ENCODE measurements at places on chromosomes 4 and X.
A peak's percentile ranks its signal among the peaks of the same experiment; 100 is the strongest.

GRCh38 chr4:34178476-34178875 is 2065.8 kb downstream of the ARAP2 start:
- DNase-seq, result no peak

DNA sequence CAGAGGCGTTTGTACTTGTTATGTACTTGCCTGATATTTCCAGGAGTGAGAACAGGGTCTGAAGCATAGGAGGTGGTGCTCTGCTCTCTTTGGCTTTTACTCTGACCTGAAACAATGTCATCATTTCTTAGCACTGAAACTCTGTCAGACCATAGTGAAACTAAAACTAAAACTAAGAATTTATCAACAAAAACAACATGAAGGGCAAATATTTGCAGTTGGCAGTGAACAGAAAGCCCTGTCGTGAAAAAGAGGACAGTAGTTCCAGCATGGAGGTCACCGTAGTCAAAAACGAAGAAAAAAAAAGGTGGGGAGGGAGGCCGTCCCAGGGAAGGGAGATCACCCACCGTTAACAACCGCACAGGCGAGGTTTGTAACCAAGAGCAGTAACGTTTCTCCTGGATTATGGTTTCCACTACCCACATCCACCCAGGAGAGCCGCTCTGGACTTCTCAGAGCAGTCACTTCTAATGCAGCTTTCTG is 97.5 kb downstream of the ANK2 start:
- DNase-seq, result no peak

DNA sequence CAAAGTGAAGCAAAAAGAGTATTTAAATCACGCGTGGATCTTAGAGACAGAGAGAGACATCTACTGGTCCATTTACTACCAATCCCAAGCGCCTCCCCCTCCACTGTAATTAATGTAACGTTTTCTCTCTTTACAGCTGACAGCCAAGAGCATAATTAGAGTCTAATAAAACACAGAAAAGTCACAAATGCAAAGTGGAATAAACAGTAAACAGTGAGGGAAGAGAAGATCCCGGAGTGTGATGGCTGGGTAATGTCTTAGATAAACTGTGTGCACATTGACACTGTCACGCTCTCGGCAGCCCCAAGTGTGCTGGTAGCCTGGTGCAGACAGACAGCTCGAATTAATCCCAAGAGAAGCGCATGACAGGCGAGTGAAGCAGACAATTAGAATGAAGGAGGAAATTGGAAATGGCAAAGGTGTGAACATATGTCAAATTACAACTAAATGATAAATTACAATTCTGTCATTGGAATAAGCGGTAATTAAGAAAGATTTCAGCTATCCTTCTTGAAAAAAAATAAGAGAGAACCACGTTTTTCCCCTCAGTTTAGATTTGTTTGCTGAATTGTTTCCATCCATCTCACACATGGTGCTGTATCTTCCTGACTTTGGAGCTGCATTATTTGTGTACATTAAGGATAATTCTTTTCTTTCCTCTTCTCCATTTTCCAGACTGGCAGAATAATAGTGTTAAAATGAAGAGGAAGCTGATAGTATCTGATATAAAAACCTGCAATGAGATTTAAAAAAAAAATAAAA is 100.1 kb downstream of the CXXC4 start:
- DNase-seq, result no peak

- no peak for DNase-seq
Measured at GRCh38 chr4:139763205-139763604, 97.6 kb downstream of the MGST2 start.

GRCh38 chrX:39577985-39578869 is 519.5 kb downstream of the BCOR start:
- no peak for DNase-seq

GRCh38 chr4:40378619-40379018 is 43.5 kb downstream of the CHRNA9 start:
- DNase-seq, result no peak

GRCh38 chr4:59855630-59856352 is 1344.3 kb upstream of the ADGRL3 start:
- no peak for DNase-seq

DNA sequence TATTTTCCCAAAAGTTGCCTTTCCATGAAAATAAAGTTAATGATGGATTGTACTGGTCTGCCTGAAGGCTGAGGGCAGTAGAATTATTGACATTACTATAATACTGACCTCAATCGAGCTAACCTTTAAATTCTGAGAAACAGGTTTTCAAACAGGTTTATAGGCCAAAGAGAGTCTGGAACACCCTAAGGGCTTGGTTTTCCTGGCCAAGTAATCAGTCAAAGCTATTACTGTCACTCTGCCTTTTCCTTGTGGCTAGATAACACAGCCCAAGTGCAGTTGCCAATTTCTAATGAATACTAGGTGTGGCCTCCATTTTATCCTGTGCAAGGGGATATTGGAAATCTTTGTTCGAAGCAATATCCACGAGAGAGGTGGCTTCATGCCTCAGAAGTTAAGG is 75.2 kb downstream of the INTS12 start:
- no peak for DNase-seq

- no peak for DNase-seq
Measured at GRCh38 chr4:53307210-53307609, 58.7 kb downstream of the SCFD2 start.

DNA sequence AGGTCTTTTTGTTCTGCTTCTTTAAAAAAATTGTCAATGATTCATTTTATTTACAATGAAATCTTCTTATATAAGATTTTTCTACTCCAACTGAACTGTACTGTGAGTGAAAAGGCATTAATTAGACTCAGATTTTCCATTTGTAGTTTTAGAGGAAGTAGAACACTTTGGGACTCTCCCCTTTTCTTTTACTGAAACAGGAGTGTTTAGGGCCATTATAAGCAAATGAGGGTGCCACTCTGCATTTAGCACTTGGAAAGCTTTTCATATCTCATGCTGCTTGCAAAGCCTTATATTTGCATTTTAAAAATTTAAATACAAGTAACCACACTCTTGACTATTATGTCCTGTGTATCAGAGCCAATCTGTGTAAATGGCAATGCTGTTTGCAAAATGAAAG is 584.3 kb downstream of the KLHL13 start:
- no peak for DNase-seq

GRCh38 chrX:115269051-115269683 is 20.3 kb upstream of the LUZP4 start:
- DNase-seq, result no peak

DNA sequence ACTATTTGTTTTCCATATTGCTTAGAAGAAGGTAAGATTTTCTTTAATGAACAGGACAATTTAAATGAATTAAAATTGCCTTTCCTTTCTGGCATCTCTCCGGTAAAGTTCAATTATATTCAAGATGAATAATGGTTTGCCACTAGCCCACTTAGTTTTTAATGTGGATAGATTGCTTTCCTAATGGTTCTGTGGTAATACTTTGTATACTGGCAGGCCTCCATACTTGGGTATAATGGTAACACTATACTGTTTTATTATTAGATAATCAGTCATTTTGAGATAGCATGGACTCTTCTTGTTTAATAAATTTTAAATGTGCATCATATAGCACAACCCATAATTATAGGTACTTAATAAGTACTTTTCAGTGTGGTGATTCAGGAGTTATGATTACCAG is 89.5 kb downstream of the ELOVL6 start:
- no peak for DNase-seq

- DNase-seq, result no peak
Measured at GRCh38 chr4:56058555-56058954, 109.8 kb downstream of the CEP135 start.

DNA sequence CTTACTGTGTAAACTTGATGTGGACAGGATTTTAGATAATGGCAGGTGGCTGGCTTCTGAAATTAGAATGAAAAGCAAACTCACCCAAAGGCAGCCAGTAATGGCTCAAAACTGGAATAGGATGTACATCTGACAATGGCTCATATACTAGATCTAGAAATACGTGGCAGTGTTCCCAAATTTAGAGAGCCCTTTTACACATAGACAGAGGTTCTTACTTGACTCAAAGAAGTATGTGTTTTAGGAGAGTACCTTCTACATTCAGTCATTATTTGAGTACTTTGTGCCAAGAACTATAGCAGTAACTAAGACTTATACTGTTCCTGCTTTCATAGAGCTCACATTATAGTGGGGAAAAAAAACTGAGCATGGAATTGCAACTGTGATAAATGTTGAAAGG is 48.0 kb downstream of the UBE2K start:
- DNase-seq, result no peak

DNA sequence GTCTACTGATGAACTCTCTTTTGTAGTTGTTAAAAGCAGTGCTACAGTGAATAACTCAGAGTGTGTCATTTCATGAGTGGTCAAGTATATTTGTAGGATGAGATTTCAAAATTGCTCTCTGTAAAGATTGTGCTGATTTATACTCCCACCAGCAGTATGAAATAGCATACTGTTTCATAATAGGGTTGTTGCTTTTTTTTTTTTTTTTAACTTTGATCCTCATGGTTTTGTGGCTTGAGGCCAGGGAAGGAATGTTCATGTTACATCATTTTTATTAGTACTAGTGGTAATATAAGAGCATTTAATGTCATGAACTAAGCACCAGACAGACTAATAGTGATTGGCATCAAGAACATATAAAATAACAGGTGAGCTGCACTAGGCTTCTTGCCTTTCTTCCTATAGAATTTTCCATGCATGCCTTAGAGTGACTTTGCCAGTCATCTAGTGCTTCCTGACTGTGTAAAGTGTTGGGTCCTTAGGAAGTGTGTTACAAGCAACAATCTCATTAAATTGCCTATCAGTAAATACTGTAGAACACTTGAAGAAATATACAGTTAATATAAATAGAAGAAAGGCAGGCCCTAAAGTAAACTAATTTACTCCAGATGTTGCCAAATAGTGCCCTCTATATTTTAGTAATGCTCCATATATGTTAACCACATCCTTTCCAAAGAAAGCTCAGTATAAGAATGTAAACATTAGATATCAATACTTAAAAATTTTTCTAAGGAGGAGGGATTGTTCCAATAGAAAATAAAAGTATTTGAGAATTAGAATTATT is 38.6 kb upstream of the MSMO1 start:
- DNase-seq, result no peak

GRCh38 chrX:123871309-123871708 is 11.5 kb downstream of the XIAP start:
- no peak for DNase-seq

GRCh38 chr4:171432536-171432935 is 380.7 kb upstream of the GALNTL6 start:
- DNase-seq, result no peak

- no peak for DNase-seq
Measured at GRCh38 chr4:188719794-188720193, 580.6 kb downstream of the TRIML1 start.

- no peak for DNase-seq
Measured at GRCh38 chr4:76055016-76055415, 19.1 kb upstream of the CXCL11 start.

DNA sequence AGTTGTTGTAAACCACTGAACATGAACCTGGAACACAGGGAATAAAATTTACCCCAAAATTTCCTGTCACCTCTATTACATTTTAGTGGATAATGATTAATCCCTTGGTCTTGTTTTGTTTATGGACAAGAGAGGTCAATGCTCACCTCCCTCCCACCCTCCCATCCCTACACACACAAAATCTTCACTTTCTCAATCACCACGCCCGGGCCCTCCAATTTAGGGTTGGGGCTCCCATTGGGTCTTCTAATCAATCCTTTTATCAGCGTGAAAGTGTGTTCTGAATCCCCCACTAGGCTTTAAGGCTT is 23.1 kb downstream of the ABCG2 start:
- no peak for DNase-seq

- DNase-seq, result no peak
Measured at GRCh38 chr4:105145903-105146275, 787 bp upstream of the TET2 start.

GRCh38 chrX:22041907-22042530 is 9.9 kb downstream of the PHEX start:
- DNase-seq, result peak; percentile 50

GRCh38 chrX:100654261-100654660 is 10.3 kb downstream of the SRPX2 start:
- DNase-seq, result peak; percentile 8

GRCh38 chr4:26861434-26862186 is 969 bp downstream of the STIM2 start:
- DNase-seq, result peak; percentile 73

DNA sequence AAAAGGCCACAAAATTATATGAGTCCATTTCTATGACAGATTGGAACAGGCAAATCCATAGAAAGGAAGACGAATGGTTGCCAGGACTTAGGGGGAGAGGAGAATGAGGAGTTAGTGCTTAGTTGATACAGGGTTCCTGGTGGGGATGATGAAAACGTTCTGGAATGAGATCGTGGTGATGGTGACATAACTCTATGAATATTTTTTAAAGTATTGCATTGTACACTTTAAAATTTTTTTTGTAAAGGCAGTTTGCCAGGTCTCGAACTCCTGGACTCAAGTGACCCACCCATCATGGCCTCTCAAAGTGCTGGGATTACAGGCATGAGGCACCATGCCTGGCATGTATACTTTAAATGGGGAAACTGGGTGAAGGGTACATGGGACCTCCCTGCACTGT is 9.9 kb upstream of the CCNQ start:
- DNase-seq, result no peak

GRCh38 chrX:154063234-154063633 is 34.3 kb downstream of the MECP2 start:
- no peak for DNase-seq

DNA sequence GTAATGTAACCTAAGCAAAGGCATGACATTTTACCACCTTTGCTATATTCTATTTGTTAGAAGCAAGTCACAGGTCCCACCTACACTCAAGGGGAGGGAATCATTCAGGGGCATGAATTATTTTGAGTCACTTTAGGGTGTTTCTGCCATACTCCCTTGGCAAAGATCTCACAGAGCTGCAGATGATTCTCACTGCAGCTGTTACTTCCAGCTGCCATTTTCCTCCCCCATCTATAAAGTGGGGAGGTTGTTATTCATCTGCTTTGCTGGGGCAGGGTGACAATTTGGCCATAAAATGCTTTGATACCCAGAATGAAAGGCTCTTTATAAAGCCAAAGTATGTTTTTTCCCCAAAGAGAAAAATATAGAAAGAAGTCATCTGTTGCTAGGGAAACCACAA is 136.5 kb upstream of the SMIM31 start:
- DNase-seq, result no peak

DNA sequence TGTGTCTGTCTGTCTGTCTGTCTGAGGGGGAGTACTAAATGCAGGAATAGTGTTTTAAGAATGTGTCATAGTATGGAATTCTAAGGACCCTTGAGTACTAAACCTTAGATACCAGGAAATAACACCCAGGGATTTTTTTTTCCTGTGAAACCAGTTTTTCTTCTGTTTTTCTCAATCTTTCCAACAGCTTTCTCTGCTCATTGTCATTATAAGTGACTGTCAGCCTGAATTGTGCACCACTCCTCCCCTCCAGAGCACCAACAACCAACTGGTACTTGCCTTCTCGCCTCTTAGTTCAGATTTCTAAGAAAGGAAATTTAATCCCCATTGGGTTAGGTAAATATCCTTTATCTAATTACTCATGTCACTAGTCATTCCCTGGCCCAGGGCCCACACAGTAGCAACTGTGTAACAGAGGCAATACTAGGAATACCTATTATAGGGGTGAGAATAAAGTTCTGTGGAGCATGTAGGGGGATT is 320.6 kb downstream of the ADGRL3 start:
- DNase-seq, result no peak

GRCh38 chr4:126264839-126265238 is 950.1 kb downstream of the FAT4 start:
- no peak for DNase-seq
